Stimulated activated CD4-positive, alpha-beta T cell treated with anti-CD3 and anti-CD28 coated beads, TNF-alpha, amount 100 ng/mL, for 1 hour (primary cell): ENCODE measurements at places on chromosomes 7 and 10.

- DNase-seq, result no peak
Observed at GRCh38 chr7:105352901-105353668, 35.6 kb downstream of the SRPK2 start.

DNA sequence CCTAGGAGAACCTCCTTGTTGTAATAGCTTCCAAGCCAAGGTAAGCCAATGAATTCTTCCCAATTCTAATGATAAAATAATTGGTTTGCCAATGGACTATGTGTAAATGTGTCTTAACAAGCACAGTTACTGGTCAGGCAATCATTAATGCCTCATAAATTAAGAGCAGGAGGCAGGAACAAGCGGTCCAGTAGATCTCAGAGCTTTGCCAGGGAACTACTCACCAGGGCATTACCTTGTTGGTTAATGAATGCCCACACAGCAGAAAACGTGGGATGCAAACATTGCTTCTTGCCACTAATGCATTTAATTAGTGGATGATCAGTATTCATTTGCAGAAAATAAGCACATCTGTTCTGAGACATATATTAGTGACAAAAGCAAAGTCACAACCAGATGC, 26.7 kb upstream of the ZNF800 start:
- DNase-seq, result no peak

- DNase-seq, result no peak
Observed at GRCh38 chr7:109532262-109532992, 962.8 kb downstream of the DNAJB9 start.

DNA sequence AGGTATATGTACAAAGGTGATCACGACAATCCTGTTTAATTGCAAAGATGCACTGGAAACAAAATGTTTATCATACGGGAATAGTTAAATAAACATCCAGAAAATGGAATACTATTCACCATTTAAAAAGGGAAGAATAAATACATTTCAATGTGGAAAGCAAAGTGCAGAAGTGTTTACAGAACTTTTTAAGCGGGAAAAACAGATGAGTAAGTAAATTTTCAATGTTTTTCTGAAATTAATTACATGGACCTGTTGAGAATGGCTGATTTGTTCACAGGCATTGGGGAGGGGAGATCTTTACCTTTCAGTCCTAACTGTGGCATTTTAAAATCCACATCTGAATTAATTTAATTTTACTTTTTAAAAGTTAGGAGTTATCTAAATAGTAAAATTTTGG, 7.1 kb downstream of the MTPN start:
- DNase-seq, result no peak

DNA sequence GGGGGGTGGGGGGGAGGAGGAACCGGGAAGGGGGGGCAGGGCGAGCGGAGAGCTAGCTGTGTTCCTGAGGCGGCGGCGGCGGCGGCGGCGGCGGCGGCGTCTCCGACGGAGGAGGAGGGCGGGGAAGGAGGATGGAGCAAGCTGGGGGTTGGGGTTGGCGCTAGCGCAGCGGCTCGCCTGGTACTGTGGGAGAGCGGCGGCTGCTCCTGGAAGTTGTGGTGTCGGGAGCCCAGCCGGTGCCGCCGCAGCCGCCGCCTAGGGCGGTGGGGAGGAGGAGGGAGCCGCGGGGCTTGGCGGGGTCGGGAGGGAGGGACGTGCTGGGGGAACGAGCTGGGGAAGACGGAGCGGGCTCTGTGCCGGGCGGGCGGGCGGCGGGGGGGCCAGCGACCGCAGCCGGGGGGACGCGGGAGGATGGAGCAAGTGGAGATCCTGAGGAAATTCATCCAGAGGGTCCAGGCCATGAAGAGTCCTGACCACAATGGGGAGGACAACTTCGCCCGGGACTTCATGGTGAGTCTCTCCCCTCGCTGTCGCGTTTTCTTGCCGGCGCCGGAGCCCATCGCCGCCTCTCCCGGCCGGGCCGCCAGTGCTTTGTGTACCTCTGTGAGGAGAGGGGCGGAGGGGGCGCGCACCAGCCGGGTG, at the start of gene PTPN12:
Gene PTPN12, plus strand, starts transcription at position 160 of the 642 bp plus-strand sequence. Its CDS starts 252 bp downstream, at position 412.
- peak; percentile 26 for DNase-seq

DNA sequence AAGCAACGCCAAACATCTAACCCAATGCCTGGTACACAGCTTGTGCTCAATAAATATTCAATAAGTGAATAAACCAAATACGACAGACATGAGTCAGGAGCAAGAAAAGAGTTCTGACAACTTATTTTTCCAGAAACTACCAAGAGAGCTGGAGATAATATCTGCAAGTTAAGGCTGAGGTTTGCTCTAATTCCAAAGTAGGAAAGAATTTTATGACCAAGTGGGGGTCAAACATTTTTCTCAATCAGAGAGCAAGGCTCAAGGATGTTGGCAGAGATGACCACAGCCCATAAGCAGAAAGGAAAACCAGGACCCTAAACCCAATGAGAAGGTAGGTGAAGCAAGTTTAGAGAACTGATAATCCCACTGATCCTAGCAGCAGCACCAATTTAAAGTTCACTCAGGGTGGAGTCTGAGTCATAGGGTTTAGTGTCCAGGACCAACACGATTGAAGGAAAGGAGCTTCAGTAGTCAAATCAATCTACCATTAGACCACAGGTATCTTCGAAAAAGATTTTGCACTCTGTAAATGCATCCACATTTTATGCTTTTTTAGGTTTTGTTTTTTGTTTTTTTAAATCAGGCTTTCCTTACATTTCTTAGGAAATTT, 49.3 kb upstream of the KCNIP2 start:
- DNase-seq, result no peak

DNA sequence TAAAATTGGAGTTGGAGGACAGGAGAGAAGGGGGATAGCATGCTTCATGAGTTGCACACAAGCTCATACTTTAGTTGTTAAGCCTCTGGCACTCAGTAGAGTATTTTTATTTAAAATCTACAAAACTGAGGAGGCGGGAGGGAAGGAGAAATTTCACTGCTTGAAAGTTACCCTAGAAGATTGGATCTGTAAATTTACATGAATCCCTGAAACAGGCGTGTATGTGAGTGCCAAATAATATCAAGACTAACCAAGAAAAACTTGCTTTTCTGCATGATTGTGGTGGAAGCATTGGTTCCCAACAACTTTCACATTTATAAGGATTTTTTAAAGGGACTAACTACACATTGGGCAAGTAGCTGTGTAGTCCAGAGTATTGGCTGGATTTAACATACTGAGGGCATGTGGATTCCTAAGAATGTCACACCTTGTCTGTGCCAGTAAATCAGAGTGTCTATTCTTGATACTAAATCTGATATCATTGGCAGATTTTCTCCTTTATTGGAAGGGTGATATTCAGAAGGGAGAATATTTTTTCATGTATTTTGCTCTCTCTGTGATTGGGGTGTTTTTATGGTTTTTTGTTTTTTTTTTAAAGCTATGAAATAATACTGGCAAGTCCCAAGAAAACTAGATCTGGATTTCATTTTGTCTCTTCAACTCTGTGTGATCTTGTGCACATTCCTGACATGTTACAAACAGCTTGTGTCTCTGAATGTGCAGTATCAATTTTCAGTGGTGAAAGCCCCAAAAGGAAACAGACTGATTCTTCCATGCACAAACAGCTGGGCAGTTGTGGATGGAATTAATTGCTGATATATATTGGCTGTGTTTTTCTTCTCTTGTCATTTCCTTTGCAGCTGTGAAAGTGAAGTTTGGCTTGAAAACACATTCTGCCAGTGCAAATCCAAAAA, 67.2 kb downstream of the ADD3 start:
- no peak for DNase-seq

GRCh38 chr10:100998991-100999741, 442 bp upstream of the LZTS2 start:
- peak; percentile 52 for DNase-seq

DNA sequence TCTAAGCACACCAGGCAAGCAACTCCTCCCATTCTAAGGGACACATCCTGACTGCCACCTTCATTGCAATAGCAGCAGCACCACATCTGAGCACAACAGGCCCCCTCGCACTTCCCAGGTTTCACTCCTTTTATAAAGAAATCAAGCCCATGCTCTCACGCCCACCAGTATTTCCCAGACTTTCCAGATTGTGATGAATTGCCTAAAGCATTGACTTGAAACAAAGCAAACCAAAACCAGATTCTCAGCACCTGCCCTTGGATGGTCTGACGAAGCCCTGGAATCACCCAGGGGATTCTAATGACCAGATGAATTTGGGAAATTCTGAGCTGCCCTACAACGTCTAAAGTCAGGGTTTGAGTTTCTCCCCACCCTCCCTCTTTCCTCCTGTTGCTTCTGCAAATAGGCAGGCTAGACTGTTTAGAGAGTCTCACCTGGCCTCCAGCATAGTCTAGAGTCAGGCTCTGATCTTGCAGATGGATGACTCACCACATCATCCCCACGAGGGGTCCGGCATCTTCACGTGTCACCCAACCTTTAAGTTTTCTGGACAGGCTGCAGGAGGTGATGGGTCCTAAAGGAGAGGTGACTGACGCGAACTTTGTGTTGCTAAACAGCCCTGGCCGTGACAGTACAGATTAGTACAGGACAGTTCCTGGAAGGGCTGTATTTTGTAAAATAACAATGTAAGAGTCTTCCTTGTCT, 198.0 kb downstream of the SKIDA1 start:
- DNase-seq, result no peak

- DNase-seq, result no peak
Observed at GRCh38 chr7:2515424-2516193, 4.0 kb upstream of the LFNG start.

- no peak for DNase-seq
Observed at GRCh38 chr7:44099669-44100068, 4.5 kb upstream of the AEBP1 start.

- no peak for DNase-seq
Observed at GRCh38 chr10:29917311-29917710, 142.1 kb downstream of the JCAD start.

GRCh38 chr10:125823663-125824251, 411 bp downstream of the BCCIP start:
- DNase-seq, result no peak

- no peak for DNase-seq
Observed at GRCh38 chr7:37758501-37759045, 75.0 kb downstream of the GPR141 start.

GRCh38 chr10:51743146-51743545, 43.8 kb upstream of the CSTF2T start:
- DNase-seq, result no peak

DNA sequence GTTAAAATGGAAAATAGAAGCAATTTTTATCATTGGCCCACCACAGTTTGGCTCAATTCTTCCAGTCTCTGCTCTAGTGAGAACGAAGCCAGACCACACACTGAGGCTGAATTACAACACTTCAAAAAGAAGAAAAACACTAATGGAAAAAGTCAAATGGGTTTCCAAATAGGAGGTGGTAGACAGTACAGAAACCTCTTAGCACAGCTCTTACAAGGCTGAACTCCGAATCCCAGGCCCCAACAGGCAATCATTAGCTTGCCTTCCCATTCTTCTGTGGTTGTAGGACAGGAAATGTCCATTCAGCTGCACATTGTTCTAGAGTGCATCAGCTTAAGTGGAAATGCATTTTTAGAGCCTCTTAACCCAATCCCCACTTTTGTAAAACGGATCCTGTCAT, 115.1 kb upstream of the MEOX2 start:
- DNase-seq, result no peak

GRCh38 chr10:129969911-129970464, 5.9 kb upstream of the EBF3 start:
- DNase-seq, result no peak

GRCh38 chr7:40612298-40612697, 477.5 kb downstream of the SUGCT start:
- DNase-seq, result no peak

DNA sequence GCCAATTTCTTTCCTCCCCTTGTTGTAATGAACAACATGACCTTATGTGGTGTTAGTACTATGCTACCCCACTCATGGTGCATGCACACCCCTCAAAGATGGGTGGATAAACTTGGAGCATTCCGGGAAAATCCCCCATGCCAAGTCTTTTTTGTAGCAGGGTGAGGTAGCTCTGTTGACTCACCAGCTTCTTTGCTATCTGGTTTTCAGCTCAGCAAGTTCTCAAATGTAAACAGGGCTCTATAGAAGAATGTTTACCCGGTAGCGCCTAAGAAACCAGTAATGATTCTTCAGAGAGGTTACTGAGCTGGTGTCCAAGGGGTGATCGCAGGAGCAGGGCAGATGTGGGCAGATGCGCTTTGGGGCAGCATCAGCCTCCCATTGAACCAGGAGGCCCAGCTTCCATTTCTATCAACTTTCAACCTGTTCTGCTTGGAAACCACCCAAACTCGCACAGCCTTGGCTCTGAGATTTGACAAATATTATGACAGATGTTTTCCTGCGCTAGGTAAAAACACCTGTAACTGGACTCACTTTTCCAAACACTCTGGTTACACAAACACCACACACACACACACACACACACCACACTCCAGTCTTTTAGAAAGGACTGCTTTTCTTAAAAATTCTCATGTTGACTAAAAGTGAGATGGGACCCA, 87.8 kb downstream of the ZRANB1 start:
- no peak for DNase-seq

DNA sequence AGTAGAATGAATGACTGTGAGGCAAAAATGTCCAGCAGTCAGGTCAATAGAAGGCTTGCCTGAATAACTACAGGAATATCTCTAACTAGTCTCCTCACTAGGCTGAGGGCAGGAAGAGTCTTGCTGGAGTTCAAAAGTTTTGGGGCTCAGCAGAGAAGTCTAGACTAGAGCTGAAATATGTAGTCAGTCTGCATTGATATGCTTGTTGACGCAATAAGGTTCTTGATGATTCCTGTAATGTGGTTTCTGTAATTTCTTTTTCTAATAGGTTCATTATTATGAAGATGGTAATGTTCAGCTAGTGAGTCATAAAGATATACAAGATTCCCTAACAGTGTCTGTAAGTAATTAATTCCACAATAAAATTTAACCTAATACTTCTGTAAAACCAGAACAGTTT, 41.5 kb upstream of the ST7 start:
- DNase-seq, result no peak

DNA sequence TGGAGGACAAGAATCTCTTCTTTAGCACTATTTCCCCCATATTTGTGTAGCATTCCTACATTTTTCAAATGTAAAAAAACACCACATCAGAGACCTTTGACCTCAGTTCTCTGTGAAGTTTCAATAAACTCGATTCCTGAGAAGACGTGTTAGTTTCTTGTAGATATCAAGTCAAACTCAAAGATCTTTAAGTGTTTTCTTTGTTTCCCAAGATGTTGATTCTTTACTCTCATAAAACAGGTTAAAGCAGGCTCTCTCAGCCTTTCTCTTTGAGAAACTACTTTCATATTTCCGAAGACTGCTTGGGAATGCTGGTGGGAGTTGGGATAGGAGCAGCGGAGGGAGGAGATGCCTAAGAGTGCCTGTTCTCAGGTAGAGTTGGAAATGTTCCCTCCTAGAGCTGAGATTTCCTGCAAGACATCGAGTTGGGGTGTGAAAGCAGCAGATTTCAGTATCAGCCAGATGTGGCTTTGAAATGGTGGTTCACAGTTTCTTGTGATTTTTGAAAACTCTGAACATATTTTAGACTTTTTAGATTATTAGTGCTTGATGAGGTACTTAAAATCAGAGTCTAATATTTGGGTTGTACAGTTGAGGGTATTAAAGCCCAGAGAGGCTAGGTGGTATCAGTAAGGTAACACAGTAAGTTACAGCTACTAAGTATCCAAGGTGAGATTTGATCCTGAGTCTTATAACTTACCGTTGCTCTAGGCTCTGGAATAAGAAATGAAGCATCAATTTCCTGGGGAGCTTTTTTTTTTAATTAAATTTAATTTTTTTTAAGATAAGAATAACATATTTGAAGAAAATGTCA, 13.9 kb downstream of the ADK start:
- no peak for DNase-seq
